ENCODE measurements at places on chromosomes 11 and 22.

GRCh38 chr11:9550191-9550628 is 23.3 kb upstream of the WEE1 start:
- no peak for DNase-seq

- no peak for DNase-seq
These were observed 13.6 kb downstream of the PLA2G6 start for GRCh38 chr22:38167988-38168407.

DNA sequence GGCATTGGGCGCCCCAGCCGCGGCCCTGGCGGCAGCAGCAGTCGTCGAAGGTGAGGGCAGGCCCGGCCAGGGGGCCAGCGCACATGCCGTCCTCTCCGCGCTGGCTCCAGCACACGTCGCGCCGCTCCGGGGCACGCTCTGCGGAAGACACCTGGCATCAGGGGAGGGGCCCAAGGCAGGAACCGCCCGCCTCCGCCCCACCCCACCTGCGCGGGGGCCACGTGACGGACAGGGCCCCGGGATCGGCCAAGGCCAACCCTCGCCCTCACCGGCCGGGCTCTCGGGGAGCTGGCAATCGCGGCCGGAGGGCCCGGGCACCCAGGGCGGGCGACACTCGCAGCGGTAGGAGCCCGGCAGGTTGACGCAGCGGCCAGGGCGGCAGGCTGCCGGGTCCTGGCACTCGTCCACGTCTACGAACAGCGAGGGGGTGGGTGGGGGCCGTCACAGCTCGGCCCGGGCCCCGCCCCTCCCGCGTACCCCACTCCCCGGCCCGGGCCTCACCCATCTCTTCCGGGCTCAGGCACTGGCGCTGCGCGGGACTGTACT is 14.9 kb downstream of the SCYL1 start:
- no peak for DNase-seq

GRCh38 chr11:2662430-2663299 is 37.1 kb downstream of the KCNQ1OT1 start:
- no peak for DNase-seq

Measured in stimulated activated CD4-positive, alpha-beta T cell treated with anti-CD3 and anti-CD28 coated beads, TNF-alpha, amount 100 ng/mL, for 4 hours (primary cell).